ENCODE measurements at places on chromosomes 3 and 15.

- DNase-seq: no peak
These were observed at the start of gene TIMP4 for GRCh38 chr3:12158387-12159226. TIMP4 (minus strand) TSS chr3:12158912; CDS start chr3:12158840, 72 bp downstream.

- DNase-seq: no peak
These were observed 83.4 kb upstream of the BHLHE40 start for GRCh38 chr3:4895838-4896237.

DNA sequence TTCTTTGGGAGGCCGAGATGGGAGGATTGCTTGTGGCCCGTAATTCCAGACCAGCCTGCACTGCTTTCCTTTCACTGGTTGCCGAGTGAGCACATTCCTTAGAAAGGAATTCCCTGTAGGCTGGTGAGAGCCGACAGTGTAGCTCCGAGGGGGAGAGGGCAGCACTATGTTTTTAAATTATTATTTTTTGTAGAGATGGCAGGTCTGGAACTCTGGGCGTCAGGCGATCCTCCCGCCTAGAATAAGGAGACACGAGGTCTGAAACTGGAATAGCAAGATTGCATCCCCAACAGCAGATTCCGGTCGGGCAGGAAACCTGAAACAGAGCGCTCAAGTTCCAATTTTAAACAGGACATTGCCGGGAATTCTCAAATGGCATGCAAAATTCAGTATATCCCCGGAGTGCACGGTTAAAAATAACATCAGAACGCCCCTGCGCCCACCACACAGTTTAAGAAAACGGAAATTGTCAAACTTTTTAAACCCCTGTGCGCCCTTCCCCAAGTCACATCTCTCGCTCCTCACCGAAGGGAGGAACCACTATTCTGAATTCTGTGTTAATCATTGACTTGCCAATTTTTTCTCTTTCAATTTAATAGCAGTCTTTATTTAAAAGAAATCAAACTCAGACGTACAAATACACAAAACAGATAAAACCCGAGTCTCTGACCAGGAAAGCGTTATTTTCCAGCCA is 643 bp upstream of the RNU5B-1 start:
- no peak for DNase-seq

GRCh38 chr3:194220901-194221326 is 85.0 kb downstream of the HES1 start:
- no peak for DNase-seq

- DNase-seq: no peak
These were observed 26.4 kb upstream of the TMEM115 start for GRCh38 chr3:50385754-50386153.

- DNase-seq: no peak
These were observed 16.9 kb downstream of the POPDC2 start for GRCh38 chr3:119643528-119643927.
